Body of pancreas (tissue), 4 donors: ENCODE measurements at places on chromosomes 13 and 19.
A peak's percentile ranks its signal among the peaks of the same experiment; 100 is the strongest.

DNA sequence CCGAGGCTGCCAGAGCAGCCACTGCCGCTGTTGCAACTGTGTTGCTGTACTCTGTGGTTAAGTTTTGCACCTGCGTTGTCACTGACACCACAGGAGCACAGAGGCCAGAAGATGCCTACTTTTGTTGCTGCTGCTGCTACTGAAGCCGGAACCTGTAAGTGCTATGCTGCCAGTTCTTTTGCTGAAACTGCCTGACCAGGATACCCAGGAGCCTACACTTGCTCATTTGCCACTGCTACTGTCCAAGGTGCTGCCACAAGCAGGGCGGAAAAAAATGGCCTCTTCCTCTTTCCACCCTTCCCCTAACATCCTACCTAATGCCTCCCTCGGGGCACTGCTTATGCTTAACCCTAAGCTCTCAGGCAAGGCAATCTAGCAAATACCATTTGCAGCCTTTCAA is 29.0 kb upstream of the NBEA start:
- no peak overlapping the region for H3K4me3 ChIP-seq
- H3K27me3 ChIP-seq = no peaks in the 10 kb centered on the region
- DNase-seq = no peak
- H3K36me3 ChIP-seq = no peaks in the 10 kb centered on the region
- no peak overlapping the region for H3K27ac ChIP-seq
- no peaks in the 10 kb centered on the region for H3K4me1 ChIP-seq

GRCh38 chr19:45752639-45753038 is 16.4 kb downstream of the SIX5 start:
- no peaks in the 10 kb centered on the region for H3K36me3 ChIP-seq
- H3K4me3 ChIP-seq = no peak overlapping the region
- DNase-seq = no peak
- H3K4me1 ChIP-seq = no peaks in the 10 kb centered on the region
- no peaks in the 10 kb centered on the region for H3K27me3 ChIP-seq
- H3K27ac ChIP-seq = no peak overlapping the region

DNA sequence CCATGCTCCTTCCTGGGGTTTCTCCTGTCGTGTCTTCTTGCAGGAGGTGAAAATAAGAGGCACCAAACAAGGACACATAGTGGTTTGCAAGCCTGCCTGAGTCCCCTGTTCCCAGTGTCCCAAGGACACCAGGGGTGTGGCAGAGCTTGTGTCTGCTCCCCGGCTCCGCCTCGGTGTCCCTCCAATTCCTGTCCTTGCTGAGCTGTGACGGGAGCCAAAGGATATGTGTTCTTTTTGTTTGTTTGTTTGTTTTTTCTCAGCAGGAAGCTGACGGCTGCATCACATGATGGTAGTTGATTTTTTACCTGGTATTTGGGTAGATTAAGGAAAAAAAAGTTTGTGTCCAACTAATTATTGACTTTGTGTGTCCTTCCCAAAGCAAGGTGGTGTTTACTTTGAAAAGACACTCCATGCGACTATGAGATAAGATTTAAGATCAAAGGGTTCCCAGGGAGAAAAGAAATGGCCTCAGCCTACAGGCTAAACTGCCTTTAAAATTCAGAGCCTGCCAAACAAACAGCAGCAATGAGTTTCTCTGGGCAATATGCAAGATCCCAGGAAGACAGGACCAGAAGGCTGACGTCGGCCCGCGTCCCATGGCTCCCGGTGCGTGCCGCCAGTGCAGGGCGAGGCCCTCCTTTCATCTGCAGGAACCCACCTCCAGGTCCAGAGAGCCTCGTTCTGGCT is 50.8 kb upstream of the XPO4 start:
- no peaks in the 10 kb centered on the region for H3K27me3 ChIP-seq
- H3K36me3 ChIP-seq = no peaks in the 10 kb centered on the region
- no peak for DNase-seq
- H3K4me1 ChIP-seq = peaks cover 9% of the 10 kb centered on the region
- H3K27ac ChIP-seq = no peak overlapping the region

DNA sequence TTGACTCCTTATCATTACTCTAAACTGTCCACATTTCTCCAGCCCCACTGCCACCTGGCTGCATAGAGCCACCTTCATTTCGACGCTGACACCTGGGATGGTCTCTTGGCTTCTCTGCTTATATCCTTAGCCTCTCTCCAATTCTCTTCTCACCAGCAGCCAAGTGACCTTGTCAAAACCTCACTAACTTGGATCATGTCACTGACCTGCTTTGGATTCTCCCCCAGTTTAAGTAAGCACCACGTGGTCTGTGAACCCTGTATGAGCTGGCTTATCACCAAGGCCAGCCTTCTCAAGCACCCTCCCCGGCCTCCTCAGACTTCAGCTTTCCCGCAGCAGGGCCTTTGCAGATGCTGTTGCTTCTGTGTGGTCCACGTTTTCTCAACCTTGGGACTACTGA is 12.3 kb upstream of the GGACT start:
- no peaks in the 10 kb centered on the region for H3K36me3 ChIP-seq
- peak; percentile 30 for DNase-seq
- H3K4me3 ChIP-seq = no peak overlapping the region
- no peaks in the 10 kb centered on the region for H3K4me1 ChIP-seq
- no peak overlapping the region for H3K27ac ChIP-seq

DNA sequence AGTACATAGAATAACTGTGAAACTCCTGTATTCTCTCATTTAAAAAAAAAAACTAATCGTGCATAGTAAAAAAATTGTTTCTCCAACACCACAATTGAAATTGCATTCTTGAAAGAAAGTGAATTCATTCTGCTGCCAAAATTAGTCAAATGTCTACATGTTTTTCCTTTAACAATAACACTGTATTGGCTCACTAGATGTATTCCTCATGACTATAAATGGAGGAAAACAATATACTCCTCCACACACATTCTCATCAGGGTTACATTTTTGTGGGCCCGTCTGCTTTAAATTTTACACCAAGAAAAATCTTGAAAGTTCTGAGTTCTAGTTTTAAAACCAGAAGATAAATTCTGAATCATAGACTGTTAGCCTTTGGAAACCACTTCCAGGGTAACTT is 233.6 kb downstream of the KLF12 start:
- H3K27ac ChIP-seq = no peak overlapping the region
- H3K36me3 ChIP-seq = no peaks in the 10 kb centered on the region
- H3K4me3 ChIP-seq = no peak overlapping the region
- no peaks in the 10 kb centered on the region for H3K27me3 ChIP-seq
- H3K4me1 ChIP-seq = no peaks in the 10 kb centered on the region

DNA sequence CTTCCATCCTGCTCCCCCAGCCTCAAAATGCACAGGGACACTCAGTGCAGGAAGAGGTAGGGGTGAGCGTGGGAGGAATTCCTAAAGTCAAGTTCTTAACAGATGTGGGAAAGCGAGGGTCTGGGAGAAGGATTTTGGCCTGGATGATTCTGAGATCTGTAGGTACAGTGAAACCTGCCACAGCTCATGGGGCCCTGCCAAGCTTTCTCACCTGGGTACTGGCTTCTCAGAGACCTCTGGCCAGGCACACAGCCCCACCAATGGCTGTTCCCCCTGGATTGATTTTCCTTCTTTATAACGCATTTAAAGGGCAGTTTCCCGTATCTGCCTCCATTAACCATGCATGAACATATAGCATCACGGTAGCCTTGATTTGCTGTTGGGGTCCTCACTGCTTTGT is 47.0 kb upstream of the GSX1 start:
- no peak overlapping the region for H3K27ac ChIP-seq
- no peaks in the 10 kb centered on the region for H3K4me1 ChIP-seq
- H3K36me3 ChIP-seq = no peaks in the 10 kb centered on the region
- no peaks in the 10 kb centered on the region for H3K27me3 ChIP-seq
- H3K4me3 ChIP-seq = no peak overlapping the region
- no peak for DNase-seq
